NCI-H187 treated with DMSO at 0.1 percent for 48 hours (cell line): ENCODE measurements at places on chromosomes 3 and 15.

GRCh38 chr15:47708161-47708980, 8.9 kb upstream of the SEMA6D start:
- no peak for DNase-seq

DNA sequence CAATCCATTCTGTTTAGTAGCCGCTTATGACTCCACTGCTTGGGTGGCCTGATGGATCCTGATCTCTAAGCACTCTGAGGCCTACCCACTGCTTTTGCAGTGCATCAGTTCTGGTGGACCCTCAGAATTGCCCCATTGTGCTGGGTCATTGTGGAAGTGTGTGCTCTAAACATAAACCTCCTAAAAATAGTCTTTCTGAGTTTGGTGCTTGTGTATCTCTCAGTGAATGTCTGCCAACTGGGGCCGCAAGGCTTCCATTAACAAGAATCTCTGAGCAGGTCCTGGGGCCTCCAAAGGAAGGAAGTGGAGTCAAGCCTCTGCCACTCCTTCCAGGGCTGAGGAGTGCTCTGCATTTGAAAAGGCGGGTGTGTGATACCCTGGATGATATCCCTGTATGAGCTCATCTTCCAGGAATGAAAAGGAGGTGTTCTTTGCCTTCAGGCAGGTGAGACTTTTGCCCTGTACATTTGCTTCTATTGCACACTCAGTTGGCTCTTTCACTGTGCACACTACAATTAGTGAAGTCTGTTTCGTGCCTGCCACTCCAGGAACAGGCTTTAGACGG, 80.0 kb upstream of the CACNA2D3 start:
- DNase-seq: no peak

DNA sequence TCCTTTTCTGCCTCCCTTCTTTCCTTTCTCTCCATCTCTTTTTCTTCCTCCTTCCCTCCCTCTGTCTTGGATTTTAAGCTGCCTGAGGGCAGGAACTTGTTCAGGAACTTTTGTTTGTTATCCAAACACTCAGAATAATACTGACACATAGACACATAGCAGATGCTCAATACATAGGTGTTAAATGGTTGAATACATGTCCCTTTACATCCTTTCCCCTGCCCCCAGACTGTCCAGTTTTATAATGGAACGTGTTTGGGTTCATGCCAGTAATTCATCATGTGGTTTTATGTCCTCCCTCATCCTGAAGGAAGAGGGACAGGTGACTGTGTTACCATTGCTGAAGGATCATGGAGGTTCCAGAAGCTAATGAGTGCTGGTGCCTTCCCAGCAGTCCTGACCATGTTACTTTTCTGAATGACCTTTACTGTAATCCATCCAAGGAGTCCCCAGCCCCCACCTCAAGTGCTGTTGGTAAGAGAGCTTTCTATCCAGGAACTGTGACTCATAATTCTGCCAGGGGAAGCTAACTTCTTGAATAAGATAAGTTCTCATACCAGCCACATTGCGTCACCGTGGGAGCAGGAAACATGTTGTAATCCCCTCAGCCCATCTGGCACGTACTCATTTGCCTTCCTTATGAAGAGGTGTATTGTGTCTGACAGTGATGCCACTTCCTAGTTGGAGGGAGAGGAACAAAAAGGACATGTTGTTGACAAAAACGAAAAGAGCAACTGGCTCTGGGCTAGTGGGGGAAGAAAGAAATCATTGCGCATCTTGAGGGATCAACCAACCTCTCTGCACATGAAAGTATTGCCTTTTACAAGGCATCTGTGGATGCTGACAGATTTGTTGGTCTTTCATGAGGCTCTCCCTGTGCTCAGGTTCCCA, 52.4 kb downstream of the IL1RAP start:
- no peak for DNase-seq

DNA sequence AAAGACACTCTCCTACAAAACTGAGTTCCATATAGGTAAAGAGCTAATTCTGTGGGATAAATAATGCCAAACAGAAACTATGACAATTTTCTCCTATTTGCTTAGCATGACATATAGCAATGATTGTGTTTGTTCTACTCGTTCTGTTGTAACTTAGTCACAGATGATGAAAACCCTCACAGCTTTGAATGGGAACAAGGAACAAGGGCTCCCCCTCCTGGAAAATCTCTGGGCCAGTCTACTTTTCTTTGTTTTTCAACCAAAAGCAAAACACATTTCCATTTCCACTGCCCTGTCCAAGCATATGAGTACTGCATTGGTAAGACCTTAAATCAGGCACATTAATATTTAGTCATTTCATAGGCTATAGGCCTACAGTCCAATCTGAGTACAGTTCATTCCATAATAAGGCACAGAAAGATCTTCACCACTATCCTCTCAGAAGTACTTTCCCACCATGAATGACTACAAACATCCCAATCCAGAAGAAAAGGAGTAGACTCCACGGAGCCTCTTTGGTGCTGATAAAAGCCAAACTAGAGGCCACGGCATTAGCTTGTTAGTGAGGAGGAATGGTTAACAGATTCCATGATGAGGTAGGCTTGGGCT, 67.1 kb downstream of the ATP8B4 start:
- DNase-seq: no peak

DNA sequence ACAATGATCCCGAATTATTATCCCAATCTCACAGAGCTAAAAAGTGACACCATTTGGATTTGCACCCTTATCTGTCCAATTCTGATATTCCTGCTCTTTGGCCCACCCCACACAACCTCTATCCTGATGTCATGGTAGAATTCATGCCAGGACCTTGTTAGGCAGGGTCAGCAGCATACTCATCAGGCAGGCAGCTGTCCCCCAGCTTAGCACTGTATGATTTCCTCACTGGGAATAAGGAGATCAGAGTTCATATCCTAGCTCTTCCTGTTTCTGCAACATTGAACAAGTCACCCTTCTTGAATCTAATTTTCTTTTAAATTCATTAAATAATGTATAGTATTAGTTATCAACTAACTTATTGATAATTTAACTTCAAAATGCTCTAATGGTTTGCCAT, 12.0 kb upstream of the C3orf80 start:
- no peak for DNase-seq

DNA sequence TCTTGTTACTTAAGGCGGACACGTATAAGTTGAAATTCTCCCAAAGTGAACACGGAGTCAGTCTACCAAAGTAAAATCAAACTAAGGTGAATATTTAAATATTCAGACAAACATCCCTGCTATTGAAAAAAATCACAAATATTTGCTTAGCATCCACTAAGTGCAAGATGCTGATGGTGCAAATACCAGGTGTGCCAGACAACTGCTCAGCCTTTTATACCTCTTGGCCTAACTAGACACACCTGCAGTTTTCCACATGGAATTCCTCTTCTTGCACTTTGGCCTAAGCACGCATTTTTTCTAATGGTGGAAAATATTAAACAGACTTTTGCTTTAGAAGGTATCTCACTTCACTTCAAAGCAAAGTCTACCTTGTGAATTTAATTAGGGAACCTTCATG, 84.1 kb upstream of the ICE2 start:
- DNase-seq: no peak

DNA sequence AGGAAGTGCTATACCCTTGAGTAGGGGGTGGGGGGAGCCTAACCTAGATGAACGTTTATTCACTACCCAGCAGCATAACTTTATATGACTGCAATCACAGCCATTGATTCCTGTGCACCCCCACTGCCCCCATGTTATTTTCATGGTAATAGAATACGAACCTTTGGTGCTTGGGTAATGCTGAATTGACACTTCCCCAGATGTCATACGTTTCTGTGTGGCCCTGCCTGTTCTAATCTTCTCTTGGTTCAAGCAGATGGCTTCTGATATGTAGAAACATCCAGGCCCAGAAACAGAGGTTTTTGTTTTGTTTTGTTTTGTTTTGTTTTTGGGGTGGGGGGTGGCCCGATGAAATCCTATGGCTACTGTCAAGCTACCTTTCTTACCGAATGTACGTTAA, 237.9 kb upstream of the TOPAZ1 start:
- DNase-seq: no peak

DNA sequence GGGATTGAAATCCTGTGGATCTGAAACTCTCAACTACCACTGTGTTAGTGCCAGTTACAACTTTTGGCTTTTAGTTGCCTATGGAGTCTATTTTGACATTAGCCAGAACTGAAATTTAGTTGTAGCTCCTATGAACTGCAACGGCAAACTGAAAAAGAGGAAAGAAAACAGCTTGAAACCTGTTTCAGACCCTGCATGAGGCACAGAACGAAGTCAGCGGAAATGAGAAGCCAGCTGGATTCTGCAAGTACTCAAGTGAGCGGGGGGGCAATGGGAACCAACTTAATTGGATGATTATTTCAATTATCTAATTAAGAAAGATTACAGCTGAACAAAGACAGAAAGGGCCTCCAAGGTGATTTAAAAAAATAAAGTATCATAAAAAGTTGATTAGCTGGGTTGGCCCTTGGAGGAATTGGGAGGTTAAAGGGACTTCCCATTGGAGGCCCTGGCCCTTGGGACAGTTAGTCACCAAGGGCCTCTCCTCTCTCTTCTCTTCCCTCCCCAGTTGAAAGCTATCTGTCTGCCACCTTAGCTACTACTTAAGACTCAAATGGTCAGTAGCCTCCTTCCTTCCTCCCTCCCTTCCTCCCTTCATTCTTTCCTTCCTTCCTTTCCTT, 352.1 kb downstream of the SHQ1 start:
- DNase-seq: no peak

DNA sequence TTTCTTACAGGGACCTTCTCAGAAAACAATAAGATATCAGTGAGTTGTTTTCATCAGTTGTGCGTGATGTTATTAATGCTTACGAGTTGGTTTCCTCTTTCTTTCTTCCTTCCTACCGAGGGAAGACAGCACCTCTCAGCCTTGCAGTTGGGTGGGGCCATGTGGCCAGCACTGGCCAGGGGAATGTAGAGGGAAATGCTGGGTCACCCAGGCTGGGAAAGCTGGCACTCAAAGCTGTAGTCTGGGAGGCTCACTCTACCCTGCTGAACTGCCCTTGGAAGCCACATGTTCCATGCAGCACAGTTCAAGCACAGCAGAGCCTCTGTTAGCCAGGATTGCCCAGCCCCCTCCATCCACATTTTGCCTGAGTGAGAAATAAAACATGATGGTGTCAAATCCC, 10.1 kb upstream of the CHCHD6 start:
- no peak for DNase-seq

GRCh38 chr3:196159952-196160804, 51.0 kb downstream of the ZDHHC19 start:
- no peak for DNase-seq

- DNase-seq: no peak
These were observed 294.7 kb upstream of the CCDC54 start for GRCh38 chr3:107082527-107082926.

DNA sequence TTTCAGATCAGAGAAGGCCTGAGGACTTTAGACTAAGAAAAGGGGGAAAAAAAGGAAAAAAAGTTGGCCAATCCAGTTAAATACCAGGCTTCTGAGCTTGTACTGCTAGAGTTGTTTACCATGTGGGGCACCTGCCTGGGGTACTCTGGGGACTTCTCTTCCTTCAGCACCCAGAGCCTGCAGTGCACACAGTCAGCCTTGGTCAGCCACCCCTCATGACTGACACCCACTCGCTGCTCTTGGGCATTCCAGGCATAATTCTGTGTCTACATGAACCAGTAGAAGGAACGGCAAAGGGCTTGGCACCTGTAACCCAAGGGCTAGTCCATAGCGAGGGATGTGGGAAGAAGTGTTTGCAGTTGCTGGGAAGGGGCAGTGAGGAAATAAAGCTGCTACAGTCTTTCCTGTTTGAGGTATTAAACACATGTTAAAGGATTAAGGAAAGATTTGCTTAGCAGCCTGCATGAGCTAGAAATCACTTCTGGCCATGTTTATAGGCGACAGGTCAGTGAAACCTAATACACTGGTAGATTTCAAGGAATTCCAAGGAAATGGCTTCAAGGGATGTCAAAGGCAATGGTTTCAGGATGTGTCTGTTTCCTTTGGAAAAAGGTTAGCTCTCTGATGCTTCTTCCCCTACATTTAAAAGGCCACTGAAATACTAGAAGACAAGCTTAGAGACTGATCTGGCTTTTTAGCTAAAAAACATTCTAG, 232.5 kb downstream of the CHST2 start:
- DNase-seq: no peak

DNA sequence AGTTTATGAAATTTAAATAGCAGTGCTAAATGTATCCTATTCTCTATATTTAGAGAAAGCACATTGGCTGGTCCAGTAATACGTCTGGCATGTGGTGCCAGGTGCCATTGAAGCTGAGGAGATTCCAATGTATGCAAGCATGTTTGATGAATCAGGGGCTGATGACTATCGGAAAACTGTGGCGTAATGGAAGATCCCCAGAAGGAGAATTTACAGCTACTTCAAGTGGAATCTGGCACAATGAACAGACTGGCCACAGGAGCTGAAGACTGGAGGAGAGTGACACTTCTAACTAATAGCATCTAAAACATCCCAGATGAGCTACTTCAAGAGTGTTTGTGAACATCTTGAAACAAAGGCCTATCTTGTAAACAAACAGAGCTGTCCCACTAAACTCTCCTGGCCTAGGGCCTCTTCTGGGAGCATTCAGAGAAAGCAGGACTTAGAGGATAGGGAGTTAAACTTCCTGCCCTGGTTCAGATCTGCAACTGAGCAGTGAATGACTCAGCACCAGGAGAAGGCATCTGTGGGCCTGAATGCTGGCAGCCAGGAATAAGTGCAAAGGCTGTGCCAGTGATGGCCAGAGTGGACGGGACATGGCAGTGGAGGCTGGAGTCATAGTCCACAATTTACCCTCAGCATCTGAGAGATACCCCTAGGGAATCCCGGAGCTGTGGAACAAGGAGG, 15.2 kb upstream of the ACTC1 start:
- no peak for DNase-seq

GRCh38 chr3:7789324-7789723, 712.3 kb upstream of the LMCD1 start:
- no peak for DNase-seq

- no peak for DNase-seq
These were observed 54.3 kb downstream of the DGKG start for GRCh38 chr3:186307594-186308221.

GRCh38 chr3:186277268-186277909, 84.6 kb downstream of the DGKG start:
- no peak for DNase-seq

DNA sequence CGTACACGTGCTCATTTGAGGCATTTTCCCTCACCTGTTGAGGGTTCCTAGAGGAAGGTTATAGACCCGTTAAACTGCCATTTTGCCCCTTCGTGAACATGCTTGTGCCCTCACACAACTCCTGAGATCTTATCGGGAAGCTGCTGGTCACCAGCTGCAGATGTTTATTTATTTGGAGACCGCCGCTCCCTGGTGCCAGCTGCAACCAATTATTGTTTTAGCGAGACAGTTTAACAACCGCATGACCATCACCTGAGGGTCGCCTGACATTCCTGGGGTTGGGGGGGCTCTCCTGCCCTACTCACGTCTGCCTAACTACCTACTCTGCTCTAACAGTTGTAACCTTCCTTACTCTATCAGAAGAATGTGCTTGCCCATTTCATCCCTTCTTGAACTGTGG, 292.5 kb downstream of the MCTP2 start:
- no peak for DNase-seq

DNA sequence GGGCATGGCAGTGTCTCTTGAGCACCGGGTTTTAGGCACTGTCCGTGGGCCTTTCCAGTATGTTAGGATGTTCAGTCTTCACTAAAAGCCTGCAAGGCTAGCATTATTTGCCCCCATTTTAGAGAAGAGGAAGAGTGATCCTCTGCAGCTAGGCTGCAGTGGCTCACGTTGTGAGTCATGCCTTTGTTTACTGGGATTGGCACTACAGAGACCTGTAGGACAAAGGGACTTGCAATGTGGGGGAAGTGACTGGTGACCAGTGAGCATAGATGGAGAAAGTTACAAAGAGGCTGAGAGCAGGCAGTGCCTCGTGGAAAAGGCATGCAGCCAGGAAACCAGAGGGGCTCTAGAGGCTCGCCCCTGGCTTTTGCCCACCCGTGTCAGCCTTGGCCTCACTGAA, 26.8 kb upstream of the CPNE9 start:
- DNase-seq: no peak

- no peak for DNase-seq
These were observed 850.3 kb upstream of the CADM2 start for GRCh38 chr3:84108442-84108971.
